ENCODE measurements at places on chromosomes 11 and 22. TPM values are rescaled to one million over a fixed set of nuclear protein-coding genes. Genes with fewer than 3 reads are reported as not detected.

The CEND1 gene
- total RNA-seq, result 2.3 TPM

The EFCAB6 gene
- 0.45 TPM for total RNA-seq

The POU2AF2 gene
- not detected for total RNA-seq

The ROBO4 gene
- not detected for total RNA-seq

The WBP2NL gene
- 0.30 TPM for total RNA-seq

The TMPRSS13 gene
- not detected for total RNA-seq

The MGAT3 gene
- total RNA-seq, result 0.81 TPM

The GPHA2 gene
- not detected for total RNA-seq

The OR8D1 gene
- total RNA-seq, result not detected

The SEC14L6 gene
- not detected for total RNA-seq

The CALCB gene
- total RNA-seq, result 0.28 TPM

The CECR2 gene
- 0.05 TPM for total RNA-seq

The F2 gene
- 2.2 TPM for total RNA-seq

The GDPD5 gene
- total RNA-seq, result 12.8 TPM

The YAP1 gene
- total RNA-seq, result 65.6 TPM

The MS4A12 gene
- total RNA-seq, result not detected

The KRTAP5-1 gene
- total RNA-seq, result not detected

The SULT4A1 gene
- total RNA-seq, result not detected

The DBX1 gene
- total RNA-seq, result not detected

The SMTNL1 gene
- total RNA-seq, result not detected

The SHISAL1 gene
- total RNA-seq, result 4.1 TPM

The NRXN2 gene
- total RNA-seq, result 0.22 TPM

The CSKMT gene
- 12.7 TPM for total RNA-seq

The NXPE4 gene
- not detected for total RNA-seq

The SCUBE1 gene
- total RNA-seq, result 0.31 TPM

The FOLR3 gene
- not detected for total RNA-seq

The TUB gene
- 6.5 TPM for total RNA-seq

The HARBI1 gene
- 6.1 TPM for total RNA-seq

The ACRV1 gene
- not detected for total RNA-seq

The USP2 gene
- total RNA-seq, result 0.68 TPM

The PACSIN3 gene
- 29.5 TPM for total RNA-seq

The CNIH2 gene
- total RNA-seq, result 2.4 TPM

The SLC35F2 gene
- 46.4 TPM for total RNA-seq

The C1QTNF6 gene
- total RNA-seq, result 13.7 TPM

The TCN2 gene
- 5.3 TPM for total RNA-seq

The SAA4 gene
- not detected for total RNA-seq

The KMT5B gene
- 22.4 TPM for total RNA-seq

The MS4A1 gene
- total RNA-seq, result not detected

The EIF4G2 gene
- total RNA-seq, result 788 TPM

The SLC2A11 gene
- 10.4 TPM for total RNA-seq

The SOX6 gene
- not detected for total RNA-seq

Data from A549 treated with GW870086 at 1 μM for 4 hours (cell line).